Esophagus squamous epithelium (tissue), 5 donors: ENCODE measurements at places on chromosomes 7 and 10.

DNA sequence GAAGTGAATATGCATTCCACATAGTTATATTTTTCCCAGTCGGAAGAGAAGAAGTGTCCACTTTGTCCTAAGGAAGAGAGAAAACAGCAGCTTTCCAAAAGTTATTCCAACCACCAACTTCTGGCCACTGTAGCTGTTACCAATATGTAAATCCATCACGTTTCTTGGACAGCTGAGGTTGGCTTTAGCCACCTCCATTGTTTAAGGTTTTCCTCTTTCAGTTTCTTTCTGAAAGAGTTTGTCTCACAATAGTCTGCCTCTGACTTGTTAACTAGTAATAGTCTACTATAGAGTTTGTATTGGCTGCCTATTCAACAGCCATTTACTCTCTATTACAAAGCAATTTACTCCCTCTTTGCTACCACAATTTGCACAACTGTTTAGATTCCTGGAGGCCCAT lies 457.6 kb upstream of the LRRN3 start:
- DNase-seq, result no peak

DNA sequence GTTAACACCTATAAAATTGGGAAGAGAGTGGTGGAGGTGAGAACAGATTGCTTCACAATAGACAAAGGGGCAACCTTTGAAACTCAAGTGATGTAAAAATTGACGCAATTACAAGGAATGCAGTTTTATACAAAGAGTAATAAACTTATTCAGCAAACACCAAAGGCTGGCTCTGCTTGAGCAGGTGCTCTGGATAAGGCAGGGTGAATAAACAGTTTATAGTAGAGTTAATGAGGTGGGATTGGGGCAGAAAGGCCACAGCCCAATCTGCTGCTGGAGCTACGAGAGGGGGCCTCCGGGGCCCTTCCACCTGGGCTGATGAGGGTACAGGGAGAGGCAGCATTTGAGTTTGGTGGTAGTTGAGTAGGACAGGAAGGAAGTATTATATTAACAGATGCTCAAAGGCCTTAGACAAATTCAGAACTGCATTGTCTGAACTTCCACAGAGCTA lies 6.0 kb downstream of the MUC12 start:
- no peak for DNase-seq

DNA sequence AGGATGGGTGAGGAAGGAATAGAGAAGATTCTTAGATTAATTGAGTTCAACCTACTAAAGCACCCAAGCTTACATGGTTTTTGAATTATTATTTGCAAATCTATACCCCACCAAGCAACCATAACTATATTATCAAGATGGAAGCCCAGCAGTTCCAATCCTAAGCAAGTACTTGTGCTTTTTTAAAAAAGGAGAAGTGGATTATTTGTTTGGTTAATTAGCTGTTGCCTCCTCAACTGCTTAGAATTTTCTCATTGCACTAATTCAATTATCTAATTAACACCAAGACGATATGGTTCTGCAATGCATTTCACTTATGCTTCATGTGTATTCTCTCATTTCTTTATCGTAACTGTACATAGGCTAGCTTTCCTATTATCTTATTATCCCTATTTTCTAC lies 27.3 kb upstream of the WIPF3 start:
- no peak for DNase-seq

DNA sequence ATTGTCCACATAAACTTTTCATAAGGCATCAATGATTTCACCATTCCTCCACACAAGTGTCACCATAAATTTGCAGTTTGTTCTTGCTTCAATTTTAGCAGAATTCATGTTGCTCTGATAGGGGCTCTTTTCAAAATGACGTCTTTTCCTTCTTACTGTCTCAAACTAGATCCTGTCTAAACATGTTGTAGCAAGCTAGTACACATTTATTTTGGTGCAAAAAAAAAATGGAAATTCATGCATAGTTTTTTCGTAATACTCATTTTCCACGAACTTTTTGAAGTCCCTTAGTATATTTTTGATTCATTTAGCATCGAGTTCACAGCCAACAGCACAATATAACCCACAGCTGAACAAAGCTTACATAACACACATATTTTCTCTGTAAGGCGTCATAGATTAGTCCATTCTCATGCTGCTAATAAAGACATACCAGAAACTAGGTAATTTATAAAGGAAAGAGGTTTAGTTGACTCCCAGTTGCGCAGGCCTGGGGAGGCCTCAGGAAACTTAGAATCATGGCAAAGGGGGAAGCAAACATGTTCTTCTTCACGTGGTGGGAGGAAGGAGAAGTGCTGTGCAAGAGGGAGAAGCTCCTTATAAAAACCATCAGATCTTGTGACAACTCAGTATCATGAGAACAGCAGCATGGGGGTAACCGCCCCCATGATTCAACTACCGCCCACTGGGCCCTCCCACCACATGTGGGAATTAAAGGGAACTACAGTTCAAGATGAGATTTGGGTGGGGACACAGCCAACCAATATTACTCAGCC lies 301.5 kb downstream of the CCDC3 start:
- DNase-seq, result no peak

- no peak for DNase-seq
Observed at GRCh38 chr10:29926693-29927048, 132.7 kb downstream of the JCAD start.

GRCh38 chr10:101030496-101031127 lies 317 bp downstream of the PDZD7 start:
- no peak for DNase-seq

GRCh38 chr7:117673839-117674238 lies 194.0 kb downstream of the CFTR start:
- no peak for DNase-seq

DNA sequence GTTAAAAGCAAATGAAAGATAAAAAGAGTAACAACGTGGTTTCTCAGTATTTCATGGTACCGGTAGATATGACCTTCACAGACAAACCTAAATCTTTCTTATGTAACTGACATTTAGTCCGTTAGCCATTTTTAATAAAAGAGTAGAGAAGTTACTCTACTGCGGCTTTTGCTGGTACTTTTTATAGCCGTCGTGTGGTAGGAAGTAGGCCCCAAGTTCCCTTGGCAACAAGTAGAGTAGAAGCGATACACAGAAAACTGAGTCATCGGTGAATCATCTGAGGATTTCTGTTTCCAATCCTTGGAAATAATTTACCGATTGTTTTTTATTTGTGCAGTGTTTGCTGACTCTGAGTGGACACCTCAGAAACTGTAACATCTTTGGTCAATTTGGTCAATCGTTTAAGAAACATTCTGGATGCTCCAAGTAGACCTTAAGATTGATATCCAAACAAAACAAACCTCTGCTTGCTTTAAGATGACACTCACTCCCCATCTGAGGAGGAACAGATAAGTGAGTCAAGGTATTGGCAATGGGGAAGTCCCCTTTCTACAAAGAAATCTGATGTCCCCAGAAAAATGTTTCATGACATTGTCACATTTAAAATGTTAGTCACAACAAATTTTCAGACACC lies 63.9 kb upstream of the AHR start:
- DNase-seq, result no peak

DNA sequence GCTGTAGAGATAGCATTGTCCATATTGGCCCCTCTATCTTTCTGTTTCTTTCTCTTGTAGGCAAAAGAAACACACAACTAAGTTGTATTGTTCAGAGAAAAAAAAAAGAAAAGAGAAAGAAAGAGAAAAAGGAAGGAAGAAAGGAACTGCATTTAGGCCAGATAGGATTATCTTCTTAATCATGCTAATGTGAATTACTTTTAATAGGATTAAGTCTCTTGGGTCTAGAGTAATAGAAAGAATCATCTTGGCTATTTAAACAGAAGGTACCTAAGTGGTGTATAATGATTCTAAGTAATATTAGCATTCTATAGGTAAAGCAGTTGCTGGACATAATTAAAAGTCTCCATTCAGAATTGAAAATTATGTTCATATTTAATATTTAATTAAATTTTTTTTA lies 42.2 kb downstream of the GPR85 start:
- DNase-seq, result no peak

- DNase-seq, result no peak
Observed at GRCh38 chr10:116631871-116632295, 11.1 kb downstream of the PNLIPRP2 start.

DNA sequence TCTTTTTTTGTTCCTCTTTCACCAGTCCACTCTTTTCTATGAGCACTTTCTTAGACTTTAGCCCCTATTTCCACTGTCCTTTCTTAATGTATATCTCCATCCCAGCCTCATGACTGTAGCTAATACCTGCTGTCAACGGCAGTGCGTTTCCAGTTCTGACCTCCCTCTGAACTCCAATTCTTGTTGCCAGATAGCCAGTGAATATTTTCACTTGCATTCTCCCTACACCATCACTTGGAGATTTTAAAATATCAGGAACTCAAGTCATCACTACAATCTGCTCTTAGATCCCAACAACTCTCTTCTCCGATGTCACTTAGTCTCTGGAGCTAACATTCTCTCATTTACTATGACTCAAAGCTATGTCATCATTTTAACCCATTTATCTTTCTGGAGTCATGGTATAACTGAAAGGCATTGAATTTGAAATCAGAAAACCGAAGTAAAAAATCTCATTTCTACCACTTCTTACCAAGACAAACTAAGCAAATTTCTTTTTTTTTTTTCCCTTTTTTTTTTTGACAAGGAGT lies 5.1 kb upstream of the SLC16A12 start:
- DNase-seq, result no peak

- no peak for DNase-seq
Observed at GRCh38 chr10:124348801-124349200, 69.9 kb downstream of the OAT start.

- DNase-seq, result no peak
Observed at GRCh38 chr7:151767557-151767956, 109.4 kb downstream of the PRKAG2 start.

GRCh38 chr7:41459183-41459582 lies 243.7 kb downstream of the INHBA start:
- no peak for DNase-seq

GRCh38 chr10:129660569-129660968 lies 193.5 kb downstream of the MGMT start:
- no peak for DNase-seq

DNA sequence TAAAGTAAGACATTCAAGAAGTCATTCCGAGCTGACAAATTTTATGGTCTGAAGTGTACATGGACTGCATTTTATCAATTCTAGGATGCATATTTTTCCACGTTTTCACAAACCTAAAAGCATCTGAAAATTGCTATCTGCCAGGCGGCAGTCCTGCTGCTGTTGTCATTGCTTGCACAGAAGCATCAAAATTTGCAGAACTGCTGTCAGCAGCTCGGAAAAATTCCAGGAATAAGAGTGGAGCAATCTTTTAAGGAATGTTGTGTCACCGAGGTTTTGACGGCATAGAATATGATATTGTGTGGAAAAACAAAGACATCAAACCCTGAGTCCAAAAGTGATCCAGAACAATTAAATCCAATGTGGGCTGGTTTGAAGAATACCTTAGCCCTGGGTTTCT lies 61.4 kb downstream of the CHCHD3 start:
- no peak for DNase-seq

GRCh38 chr10:57628592-57629284 lies 639.0 kb downstream of the IPMK start:
- no peak for DNase-seq

GRCh38 chr10:855079-855478 lies 76.4 kb downstream of the LARP4B start:
- no peak for DNase-seq

DNA sequence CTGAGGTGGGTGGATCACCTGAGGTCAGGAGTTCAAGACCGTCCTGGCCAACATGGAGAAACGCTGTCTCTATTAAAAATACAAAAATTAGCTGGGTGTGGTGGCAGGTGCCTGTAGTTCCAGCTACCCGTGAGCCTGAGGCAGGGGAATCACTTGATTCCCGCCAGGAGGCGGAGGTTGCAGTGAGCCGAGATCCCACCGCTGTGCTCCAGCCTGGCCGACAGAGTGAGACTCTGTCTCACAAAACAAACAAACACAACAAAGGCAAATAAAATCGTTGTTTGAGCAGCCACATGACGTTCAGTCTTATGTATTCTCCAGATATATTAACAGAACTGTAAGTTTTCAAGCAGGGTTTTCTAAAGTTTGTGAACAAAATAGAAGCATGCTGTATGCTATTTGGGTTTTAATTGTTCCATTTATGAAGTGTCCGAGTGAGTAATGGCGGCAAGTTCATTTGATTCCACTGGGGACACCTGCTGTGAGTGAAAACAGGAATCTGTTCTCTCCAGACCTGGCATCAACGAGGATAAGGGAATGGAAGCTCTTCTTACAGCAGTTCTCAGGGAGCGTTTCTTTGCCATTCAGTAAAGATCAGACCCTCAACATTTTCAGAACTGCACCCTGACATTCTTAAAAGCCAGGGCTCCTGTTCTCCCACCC lies 122.5 kb upstream of the PITRM1 start:
- DNase-seq, result no peak

- DNase-seq, result no peak
Observed at GRCh38 chr7:157464111-157464970, 127.5 kb downstream of the DNAJB6 start.

GRCh38 chr7:5177060-5177459 lies 13.0 kb upstream of the WIPI2 start:
- no peak for DNase-seq

GRCh38 chr10:56505555-56505954 lies 144.5 kb upstream of the ZWINT start:
- DNase-seq, result no peak

GRCh38 chr7:130090745-130091532 lies 20.6 kb downstream of the KLHDC10 start:
- DNase-seq, result no peak

DNA sequence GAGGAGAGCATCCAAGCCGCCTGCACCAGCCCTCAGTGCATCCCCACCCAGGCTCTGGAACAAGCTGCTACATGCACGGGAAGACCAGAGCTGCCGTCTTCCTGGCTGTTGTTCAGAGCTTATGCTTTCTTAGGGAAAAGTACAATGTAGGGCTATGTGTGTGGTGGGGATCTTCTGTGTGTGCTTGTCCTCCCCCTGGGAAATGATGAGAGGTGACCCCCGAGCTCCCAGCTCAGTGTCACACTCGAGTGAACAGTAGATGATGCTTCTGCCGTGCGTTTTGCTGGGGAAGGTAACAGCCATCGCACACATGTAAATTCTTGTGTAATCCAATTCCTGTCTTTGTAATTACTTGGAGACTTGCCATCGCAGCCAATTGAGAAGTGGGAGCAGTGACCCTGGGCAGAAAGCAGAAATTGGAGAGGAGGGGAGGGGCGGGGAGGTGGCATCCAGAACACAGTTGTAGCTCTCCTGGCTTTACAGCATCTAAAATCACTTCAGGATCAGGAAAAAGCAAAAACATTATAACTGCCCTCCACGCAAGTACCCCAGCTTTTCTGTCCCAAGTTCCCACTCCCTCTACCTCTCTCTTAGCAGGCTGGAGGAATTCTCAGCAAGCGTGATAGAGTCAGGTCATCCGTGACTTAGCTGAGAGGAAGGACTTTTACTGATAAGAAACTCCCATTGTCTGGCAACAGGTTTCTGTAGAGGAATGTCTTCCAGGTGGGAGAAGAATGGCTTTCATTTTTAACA lies 149.6 kb downstream of the TCF7L2 start:
- DNase-seq, result no peak
